SHP77 treated with DMSO at 0.1 percent for 48 hours (cell line): ENCODE measurements at places on chromosomes 2 and 18.

- DNase-seq: no peak
These were observed 60.6 kb upstream of the HS6ST1 start for GRCh38 chr2:128379021-128380015.

- no peak for DNase-seq
These were observed 598 bp downstream of the CCDC93 start for GRCh38 chr2:118013221-118013723.

- no peak for DNase-seq
These were observed 4.0 kb upstream of the MREG start for GRCh38 chr2:216017365-216017764.

DNA sequence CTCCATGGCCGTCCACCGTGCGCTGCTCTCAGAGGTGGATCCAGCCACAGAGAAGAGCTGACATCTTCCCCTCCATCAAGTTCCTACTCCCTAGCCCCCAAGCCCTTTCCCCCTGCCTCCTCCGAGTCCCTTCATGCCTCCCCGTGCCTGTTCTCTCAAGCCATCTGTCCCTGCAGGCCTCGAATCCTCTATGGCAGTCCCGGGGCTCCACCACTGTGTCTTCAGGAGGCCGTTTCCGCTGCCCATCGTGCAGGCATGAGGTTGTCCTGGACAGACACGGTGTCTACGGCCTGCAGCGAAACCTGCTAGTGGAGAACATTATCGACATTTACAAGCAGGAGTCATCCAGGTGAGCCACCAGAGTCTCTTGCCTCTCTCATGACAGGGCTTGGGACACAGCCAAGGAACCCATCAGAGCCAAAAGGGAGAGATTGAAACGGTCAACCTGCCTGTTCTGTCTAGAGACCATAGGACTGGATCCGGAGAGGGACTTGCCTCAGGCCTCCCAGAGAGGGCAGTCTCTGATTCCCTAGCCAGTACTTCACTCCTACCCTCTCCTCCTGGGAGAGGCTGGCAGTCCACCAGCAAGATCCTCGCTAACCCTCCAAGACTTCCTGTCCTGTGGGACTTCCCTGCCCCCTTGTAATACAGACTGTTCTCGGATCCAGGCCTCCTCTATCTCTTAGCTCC is 9.7 kb downstream of the UCN start:
- no peak for DNase-seq

GRCh38 chr18:35386600-35387100 is 9.5 kb upstream of the ZNF396 start:
- peak; percentile 75 for DNase-seq

GRCh38 chr2:54801352-54801751 is 77.9 kb downstream of the EML6 start:
- no peak for DNase-seq
